Activated CD4-positive, alpha-beta T cell treated with anti-CD3 and anti-CD28 coated beads, Interleukin-2, amount 10 ng/mL, durations not matched to agents 7 days and 5 days (primary cell): ENCODE measurements at places on chromosomes 2 and 18. TPM values are rescaled to one million over a fixed set of nuclear protein-coding genes. Genes with fewer than 3 reads are reported as not detected.
A peak's percentile ranks its signal among the peaks of the same experiment; 100 is the strongest.

DNA sequence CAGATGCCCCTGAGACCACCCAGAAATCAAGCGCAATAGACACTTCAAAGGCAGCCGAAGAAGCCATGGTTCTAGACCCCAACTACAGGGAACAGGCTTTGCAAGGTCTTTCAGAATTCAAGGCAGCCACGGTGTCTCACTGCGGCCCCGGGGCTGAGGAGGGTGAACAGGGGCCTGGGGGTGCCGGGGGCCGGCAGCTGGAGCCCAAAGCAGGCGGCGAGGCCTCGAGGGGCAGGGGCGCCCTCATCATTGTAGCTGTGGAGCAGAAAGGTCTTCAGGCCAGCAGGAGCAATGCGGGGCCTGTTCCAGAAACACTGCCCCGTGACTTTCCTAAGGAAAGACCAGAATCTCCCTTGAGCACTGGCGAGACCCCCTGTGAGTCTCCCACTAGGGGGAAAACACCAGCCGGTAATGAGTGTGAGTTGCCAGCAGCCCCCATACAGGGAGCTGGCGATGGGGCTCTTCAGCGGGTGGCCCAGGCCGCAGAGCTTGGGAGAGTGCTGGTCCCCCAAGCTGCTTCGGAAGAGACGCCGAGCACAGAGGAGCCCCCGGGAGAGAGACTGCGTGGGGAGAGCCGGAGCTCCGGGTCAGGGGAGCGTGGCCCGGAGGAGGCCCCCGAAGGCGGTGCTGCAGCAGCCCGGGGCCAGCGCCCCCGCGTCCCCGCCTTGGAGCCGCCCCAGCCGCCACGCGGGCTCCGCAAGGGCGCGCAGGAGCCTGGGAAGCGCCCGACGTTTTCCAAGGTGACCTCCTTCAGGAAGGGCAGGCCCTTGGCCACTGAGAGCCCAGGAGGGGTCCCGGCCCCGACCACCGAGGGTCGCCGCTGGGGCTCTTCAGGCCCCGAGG, 79.1 kb downstream of the ARHGEF4 start:
- no peak for DNase-seq

- DNase-seq = no peak
Observed at GRCh38 chr2:127205218-127206125, 14.6 kb downstream of the CYP27C1 start.

DNA sequence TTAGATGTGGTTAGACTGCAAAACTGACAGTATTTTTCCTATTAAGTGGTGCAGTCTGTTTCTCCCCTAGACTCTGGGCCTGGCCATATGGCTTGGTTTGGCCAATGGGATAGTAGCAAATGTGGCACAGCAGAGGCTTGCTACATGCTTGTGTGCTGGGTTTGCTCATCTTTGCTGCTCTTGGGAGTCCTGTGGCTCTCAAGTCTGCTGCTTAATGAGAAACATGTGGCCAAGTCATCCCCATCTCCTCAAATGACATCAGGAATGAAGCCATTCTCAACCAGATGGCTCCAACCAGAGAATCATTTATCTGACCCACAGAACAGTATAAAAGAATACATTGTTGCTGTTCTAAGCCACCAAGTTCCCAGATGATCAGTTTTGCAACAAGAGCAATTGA, 57.1 kb upstream of the PAX3 start:
- DNase-seq = no peak

GRCh38 chr2:60556175-60556574, 2.7 kb upstream of the BCL11A start:
- DNase-seq = no peak

DNA sequence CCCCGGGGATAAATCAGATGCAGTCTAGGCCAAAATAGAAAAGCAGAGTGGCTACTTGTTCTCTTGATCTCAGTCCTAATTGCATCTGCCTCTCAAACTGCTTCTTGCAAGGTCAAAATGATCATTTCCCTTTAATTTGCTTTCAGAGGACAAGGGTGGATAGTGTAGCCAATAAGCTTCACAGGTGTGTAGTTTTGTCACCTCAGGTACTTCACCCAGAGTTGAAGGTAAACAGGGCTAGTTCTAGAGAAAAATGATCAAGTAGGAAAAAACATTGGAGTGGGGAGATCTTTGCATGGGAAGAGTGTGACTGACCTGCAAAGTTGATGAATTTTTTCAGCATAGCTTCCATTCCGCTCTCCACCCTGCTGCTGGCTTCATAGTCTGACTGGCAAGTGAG, 8.7 kb downstream of the ERICH2 start:
- no peak for DNase-seq

VWA3B gene
- total RNA-seq = not detected

FAP gene
- not detected for total RNA-seq

DNA sequence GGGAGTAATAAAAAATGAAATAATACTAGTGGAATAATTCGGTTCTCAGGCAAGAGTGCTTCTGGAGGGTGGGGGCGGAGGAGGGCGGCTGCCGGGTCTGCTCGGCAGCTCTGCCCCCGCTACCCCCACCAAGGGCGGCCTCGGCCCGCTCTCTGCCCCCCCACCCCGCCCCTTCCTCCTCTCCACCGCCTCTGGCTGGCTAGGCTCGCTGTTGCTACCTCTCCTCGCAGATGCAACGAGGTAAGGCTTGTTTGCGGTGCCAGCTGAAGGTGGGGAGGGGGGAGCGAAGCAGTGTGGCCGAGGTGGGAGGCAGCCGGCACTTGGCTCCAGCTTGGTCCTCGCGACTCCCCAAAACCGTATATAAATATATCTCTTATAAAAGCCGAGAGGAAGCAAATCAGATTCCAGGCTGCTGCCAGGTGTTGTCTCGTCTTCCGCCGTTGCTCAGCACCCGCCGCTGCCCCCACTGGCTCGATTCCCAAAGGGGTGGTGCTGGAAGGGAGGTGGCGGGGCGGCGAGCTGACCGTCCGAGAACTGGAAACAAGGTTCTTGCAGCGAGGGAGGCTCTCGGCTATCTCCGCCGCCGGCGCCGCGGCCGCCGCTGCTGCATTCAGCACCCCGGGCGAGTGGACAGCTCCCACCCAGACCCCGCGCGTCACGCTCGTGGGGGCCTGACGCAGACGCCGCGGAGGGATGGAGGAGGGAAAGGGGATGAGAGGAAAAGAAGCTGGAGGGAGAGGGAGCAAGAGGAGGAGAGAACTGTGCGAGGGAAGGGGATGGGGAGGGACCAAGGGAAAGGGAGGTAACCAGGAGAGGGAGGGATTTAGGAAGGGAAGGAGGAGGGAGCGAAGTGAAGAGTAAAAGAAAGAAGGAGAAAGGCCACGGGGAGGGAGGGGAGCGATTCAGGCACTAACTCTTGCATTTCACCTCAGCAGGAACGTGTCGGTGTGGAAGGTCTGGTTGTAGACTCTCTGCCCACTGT, at the start of gene MARCHF4:
TSS of gene MARCHF4 (minus strand) at position 763 of the 982 bp plus-strand sequence. CDS start 2,223 bp downstream, outside the sequence.
- peak; percentile 60 for DNase-seq

SERPINB5 gene
- not detected for total RNA-seq

DNA sequence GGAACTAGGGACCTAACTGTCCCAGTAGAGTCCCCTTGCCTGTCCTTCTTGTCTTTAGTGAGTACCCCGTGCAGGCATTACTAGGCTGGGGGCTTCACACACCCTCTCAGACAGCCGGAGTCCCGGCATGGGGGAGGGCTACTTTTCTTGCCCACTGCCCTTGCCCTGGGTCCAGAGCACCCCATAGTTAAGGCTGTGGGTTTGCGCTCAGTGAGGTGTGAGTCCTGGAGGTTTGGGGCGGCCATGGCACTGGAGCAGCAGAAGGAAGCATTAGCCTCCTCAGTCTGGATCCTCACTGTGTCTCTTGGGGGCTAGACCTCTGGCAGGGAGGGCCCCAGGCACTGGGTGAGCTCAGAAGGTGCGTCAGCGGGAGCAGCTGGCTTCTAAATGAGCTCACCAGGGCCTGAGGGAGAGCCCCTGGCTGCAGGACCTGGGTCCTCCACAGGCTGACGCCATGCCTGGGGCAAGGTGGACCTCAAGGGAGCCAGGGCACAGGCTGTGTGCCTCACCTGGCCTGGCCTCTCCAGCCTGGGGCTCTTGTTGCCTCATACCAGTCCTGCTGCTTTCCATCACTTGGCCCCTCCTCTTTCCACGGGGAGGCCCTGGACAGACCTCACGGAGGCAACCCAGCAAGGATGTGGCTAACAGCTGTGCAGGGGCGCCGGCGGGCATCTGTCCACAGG, 27.4 kb downstream of the HS6ST1 start:
- DNase-seq = no peak

- DNase-seq = peak; percentile 80
Observed at GRCh38 chr2:85539361-85540132, 579 bp downstream of the MAT2A start.

- DNase-seq = no peak
Observed at GRCh38 chr2:156675896-156676295, 239.7 kb downstream of the GPD2 start.

DNA sequence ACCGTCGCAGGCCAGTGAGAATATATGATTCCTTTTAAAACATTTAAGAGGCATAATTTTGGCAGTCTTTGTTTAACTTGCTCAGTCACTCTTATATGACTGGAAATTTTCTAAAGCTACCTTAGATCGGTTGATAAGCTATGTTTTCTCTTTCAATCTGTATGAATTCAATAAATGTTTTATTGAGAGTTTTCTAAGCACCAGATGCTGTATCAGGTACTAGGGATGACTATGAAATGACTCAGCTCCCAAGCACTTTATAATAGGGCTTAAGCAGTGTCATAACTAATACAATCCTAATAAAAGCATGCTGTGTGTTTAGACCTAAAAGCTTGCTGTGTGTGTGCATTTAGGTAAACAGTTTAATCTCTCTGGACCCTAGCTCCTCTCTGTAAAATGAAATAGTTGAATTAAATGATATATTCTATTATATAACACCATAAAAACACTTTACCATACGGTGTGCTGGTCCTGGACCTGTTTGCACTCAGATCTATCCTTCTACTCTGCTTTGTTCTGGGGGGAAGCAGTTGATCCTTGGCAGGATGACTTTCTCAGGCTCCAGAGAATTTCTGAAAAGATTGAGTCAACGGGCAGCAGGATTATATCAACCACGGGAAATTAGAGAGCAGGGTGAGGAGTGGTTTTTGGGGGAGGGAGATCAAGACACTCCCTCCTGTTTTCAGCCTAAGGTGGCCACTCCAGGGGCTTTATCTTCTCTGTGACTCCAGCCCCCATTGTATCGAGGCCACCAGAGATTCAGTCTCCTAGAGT, 26.1 kb upstream of the SLC38A11 start:
- no peak for DNase-seq

DOK6 gene
- not detected for total RNA-seq

SPR gene
- total RNA-seq = 0.12 TPM

GRCh38 chr18:10893761-10894160, 255.6 kb downstream of the PIEZO2 start:
- DNase-seq = no peak

COPS8 gene
- 50.1 TPM for total RNA-seq

- DNase-seq = no peak
Observed at GRCh38 chr2:224359569-224359968, 42.3 kb downstream of the FAM124B start.

GRCh38 chr2:28233164-28233676, 159.4 kb upstream of the FOSL2 start:
- DNase-seq = no peak

DNA sequence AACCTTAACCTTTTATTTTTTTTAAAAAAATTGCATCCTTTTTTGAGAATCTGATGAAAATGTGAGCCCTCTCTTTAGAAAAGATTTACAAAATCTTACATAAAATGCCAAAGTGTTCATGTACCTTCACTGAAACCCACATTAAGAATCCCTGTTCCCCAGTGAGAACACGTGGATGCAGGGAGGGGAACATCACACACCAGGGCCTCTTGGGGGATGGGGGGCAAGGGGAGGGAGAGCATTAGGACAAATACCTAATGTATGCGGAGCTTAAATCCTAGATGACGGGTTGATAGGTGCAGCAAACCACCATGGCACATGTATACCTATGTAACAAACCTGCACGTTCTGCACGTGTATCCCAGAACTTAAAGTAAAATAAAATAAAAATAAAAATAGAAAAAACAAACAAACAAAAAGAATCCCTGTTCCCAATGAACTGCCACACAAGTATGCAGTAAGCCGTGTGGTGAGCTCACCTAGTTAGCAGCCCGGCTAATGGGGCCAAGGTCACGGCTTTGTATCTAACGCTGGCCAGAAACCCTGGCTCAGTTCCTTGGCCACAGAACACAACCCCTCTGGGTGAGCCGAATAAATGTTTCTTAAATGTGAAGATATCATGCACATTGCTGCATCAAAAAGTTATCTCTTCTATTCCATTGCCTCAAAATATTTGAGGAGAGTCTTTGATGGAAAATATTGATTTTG, 41.4 kb downstream of the CHST9 start:
- no peak for DNase-seq

DNA sequence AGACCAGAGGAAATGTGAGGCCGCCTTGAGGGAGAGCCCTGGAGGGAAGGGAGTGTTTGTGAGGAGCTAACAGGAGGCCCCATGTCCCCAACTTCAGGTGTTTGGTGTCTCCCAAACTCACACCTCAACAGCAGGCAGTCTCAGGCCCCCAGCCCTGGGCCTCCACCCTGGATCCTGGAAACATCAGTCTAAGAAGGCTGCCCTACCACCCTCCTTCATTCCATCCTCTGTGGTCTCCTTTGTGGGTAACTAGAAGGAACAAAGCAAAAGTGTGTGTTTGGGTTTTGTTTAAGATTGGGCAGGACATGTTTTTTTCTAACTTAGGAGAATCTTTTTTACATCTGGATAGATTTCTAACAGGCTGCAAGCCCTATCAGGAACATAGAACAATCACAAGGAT, 404.3 kb downstream of the BCL11A start:
- DNase-seq = no peak

DNA sequence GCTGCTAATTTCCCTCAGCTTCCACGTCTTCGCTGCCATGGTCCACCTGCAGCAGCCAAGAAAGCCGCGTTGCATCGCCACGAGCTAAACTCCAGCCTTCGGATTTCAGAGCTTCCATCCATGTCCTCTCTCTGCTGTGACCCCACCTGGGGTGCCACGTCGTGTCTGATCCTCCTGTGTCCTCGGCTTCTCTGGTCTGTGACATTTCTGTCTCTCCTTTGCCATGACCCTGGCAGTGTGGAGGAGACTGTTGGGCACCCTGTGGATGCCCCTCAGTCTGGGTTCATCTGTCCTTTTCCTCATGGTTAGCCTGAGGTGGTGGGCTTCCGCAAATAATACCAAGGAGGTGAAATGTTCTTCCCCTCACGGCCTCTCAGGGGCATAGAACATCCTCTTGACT, 106.8 kb downstream of the RTP5 start:
- DNase-seq = no peak

- DNase-seq = no peak
Observed at GRCh38 chr18:35335866-35336265, 8.4 kb downstream of the ZNF24 start.

UGT1A4 gene
- not detected for total RNA-seq

KCNG2 gene
- total RNA-seq = not detected

CTAGE1 gene
- not detected for total RNA-seq

GRCh38 chr2:176814740-176815367, 397.7 kb upstream of the HNRNPA3 start:
- peak; percentile 19 for DNase-seq

GALNT13 gene
- not detected for total RNA-seq

DNA sequence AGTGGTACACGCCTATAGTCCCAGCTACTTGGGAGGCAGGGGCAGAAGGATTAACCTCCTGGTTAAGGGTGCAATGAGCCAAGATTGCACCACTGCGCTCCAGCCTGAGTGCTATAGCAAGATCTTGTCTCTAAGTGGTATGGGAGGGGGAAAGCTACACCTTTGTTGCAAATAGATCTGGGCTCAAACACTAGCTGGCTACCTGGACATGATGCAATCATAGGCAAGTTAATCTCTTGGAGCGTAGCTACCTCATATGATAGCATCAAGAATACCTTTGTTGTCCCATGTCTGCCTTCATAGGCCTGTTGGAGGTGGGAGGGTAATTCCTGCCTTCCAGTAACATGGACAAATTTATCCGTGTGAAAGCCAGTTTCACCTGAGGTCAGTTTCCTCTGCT, 15.7 kb downstream of the KLHL29 start:
- DNase-seq = no peak

SAG gene
- not detected for total RNA-seq
